Neural crest cell (in vitro differentiated cells): ENCODE measurements at places on chromosomes 13 and 19. TPM values are rescaled to one million over a fixed set of nuclear protein-coding genes. Genes with fewer than 3 reads are reported as not detected.

GRCh38 chr13:99545979-99546378 lies 44.7 kb downstream of the TM9SF2 start:
- no peak for DNase-seq

GRCh38 chr13:86585835-86586234 lies 786.6 kb upstream of the SLITRK6 start:
- no peak for DNase-seq

- DNase-seq: no peak
Observed at GRCh38 chr19:36110487-36111199, at the start of gene OVOL3. TSS of gene OVOL3 (plus strand) at chr19:36111143. CDS start at chr19:36111203, 60 bp downstream.

DNA sequence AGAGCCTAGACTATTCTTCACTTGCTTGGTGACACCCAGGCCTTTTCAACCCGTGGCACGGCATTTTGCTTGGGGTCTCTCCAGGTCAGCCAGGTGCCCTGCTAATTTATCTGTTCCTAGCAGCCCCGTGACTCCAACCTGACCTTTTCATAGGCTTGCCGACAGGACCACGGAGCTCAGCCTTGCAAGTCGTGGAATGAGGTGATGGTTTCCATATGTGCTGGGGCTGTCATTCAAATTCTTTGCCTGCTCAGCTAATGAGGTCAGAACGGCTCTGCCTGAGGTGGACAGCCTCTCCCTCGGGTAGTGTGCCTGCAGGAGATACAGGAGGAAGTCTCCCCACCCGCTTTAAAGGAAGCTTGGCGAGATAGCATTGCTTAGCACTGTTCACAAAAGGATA lies 61.0 kb downstream of the SHISA2 start:
- no peak for DNase-seq

DNA sequence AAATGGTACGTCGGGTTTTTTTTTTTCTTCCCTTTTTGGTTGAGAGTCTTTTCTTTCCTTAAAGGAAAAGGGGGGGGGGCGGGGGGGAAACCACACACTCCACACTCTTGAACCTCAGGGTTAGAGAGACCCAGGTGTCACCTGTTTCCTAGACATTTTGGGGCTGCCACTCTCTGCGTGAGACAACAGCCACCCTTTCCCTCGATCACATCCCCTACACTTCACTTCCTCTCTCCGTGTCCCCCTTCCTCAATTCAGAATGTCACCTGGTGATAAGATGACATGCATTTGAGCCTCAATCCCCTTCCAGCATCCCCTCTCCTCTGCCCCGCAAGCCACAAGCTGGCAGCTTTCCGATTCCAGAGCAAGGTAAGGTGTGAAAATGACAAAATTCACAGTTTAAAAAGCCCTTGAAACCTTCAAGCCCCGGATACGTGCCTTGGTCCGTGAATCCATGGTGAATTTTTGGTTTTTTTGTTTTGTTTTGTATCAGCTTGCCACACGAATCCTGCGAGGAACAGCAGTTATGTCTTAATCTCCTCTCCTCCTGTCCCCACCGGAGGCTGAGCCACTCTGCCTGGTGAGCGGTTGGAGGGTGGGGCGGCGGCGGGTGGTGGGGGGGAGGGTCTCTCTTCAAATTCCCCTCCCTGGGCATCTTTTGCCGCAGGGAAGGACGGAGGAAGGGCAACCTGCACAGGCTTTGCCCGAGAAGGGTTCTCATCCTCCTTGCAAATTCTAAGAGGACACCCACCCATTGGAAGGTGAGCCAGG lies 4.2 kb downstream of the PTPRS start:
- DNase-seq: no peak

Gene TRPM4
- total RNA-seq: 8.1 and 9.6 TPM in 2 replicates

Gene SULT2B1
- total RNA-seq: not detected in 2 replicates

Gene ZNF649
- total RNA-seq: 33.7 TPM in 2 replicates

Gene ZNF844
- total RNA-seq: 9.4 and 10.0 TPM in 2 replicates

Gene KCTD4
- not detected in 2 replicates for total RNA-seq

Gene LGALS14
- not detected in 2 replicates for total RNA-seq
